ENCODE measurements at places on chromosomes 6 and 20.
A peak's percentile ranks its signal among the peaks of the same experiment; 100 is the strongest.

GRCh38 chr6:132344811-132345210, 56.5 kb downstream of the MOXD1 start:
- DNase-seq = no peak

- DNase-seq = no peak
These were observed 486 bp downstream of the FKBP1A start for GRCh38 chr20:1392443-1392692.

- DNase-seq = no peak
These were observed 246.7 kb downstream of the TFAP2C start for GRCh38 chr20:56875803-56876202.

GRCh38 chr6:116144605-116145004, 18.7 kb upstream of the COL10A1 start:
- no peak for DNase-seq

GRCh38 chr6:79536585-79536953, 661 bp downstream of the LCA5 start:
- no peak for DNase-seq

GRCh38 chr20:63344616-63345327, 16.4 kb downstream of the CHRNA4 start:
- DNase-seq = no peak

- no peak for DNase-seq
These were observed 46.2 kb upstream of the RFPL4B start for GRCh38 chr6:112300896-112301295.

GRCh38 chr20:53307964-53308597, 285.6 kb downstream of the ZNF217 start:
- DNase-seq = no peak

DNA sequence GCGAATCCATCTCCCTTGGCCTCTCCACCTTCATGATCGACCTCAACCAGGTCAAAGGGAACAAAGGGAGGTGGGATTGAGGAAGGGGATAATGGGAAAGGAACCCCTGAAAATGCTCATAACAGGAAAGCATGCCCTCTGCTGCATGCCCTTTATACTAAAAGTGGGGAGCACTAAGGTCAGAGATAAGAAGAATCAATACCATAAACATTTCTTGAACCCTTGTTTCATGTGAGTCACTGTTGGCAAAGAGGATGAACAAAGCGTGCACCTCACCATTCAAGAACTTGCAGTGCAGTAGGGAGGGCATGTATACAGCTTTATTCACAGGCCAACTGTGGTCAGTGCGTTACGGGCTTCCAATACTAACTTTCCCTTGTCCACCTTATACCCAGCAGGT, 1.7 kb upstream of the SAPCD1 start:
- no peak for DNase-seq

DNA sequence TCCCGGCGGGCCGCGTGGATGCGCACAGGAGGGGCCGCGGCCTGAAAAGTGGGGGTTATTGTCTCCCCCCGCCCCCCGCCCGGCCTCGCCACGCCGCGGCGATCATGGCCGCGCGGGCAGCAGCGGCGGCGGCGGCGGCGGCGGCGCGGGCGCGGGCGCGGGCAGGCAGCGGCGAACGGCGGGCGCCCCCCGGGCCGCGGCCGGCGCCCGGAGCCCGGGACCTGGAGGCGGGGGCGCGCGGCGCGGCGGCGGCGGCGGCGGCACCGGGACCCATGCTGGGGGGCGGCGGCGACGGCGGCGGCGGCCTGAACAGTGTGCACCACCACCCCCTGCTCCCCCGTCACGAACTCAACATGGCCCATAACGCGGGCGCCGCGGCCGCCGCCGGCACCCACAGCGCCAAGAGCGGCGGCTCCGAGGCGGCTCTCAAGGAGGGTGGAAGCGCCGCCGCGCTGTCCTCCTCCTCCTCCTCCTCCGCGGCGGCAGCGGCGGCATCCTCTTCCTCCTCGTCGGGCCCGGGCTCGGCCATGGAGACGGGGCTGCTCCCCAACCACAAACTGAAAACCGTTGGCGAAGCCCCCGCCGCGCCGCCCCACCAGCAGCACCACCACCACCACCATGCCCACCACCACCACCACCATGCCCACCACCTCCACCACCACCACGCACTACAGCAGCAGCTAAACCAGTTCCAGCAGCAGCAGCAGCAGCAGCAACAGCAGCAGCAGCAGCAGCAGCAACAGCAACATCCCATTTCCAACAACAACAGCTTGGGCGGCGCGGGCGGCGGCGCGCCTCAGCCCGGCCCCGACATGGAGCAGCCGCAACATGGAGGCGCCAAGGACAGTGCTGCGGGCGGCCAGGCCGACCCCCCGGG, 637 bp downstream of the ARID1B start:
- peak; percentile 22 for DNase-seq

DNA sequence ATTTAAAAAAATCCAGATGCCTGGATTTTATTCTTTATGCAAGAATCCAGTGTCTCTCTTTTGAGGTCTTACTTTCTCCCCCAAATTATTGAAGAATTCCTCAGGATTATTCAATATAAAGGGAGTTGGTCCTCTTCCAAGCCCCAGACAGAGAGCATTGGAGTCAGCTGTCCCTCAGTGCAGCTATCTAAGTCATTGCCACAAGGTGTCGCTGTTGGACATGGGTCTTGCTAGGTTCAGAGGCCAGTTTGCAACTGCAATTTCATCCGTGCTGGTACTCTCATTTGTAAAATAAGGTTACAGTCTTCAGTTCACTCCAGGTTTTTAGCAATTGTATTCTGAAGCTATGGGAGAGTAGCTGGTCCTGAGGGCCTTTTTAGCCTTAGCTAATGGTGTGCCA, 27.8 kb downstream of the CCN2 start:
- DNase-seq = peak; percentile 58

GRCh38 chr20:3911956-3912355, 22.8 kb downstream of the PANK2 start:
- no peak for DNase-seq

DNA sequence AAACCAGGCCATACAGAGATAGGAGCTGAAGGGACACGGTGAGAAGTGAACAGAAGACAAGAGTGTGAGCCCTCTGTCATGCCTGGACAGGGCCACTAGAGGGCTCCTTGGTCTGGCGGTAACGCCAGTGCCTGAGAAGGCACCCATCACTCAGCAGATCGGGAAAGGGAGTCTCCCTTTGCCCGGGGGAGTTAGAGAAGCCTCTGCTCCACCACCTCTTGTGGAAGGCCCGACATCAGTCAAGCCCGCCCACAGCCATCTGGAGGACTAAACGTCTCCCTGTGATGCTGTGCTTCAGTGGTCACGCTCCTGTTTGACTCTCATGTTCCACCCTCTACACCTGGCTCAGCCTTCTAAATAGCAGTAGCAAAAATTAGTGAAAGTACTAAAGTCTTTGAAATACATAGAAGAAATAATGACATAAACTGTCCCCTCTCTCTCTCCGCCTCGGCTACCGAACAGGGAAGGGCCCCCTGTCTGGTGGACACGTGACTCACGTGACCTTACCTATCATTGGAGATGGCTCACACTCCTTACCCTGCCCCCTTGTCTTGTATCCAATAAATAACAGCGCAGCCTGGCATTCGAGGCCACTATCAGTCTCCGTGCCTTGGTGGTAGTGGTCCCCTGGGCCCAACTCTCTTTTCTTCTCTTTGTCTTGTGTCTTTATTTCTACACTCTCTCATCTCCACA, 66.7 kb downstream of the RPP21 start:
- DNase-seq = peak; percentile 67

GRCh38 chr20:46814366-46815232, 80.0 kb upstream of the EYA2 start:
- DNase-seq = no peak

DNA sequence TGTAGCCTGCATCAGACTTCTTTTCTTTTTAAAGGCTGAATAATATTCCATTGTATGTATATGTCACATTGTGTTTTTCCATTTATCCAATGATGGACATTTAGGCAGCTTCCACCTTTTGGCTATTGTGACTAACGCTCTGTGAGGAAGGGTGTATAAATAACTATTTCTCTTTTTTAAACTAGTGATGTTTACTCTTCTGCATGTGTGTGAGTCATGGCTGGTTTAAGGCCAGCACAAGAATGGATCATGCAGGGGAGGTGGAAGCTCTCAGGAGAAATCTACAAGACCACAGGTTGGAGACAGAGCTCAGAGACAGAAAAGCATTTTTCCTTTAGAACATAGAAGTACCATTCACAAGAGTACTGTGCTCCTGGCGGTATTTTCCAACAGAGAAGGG, 307.2 kb downstream of the SOX4 start:
- no peak for DNase-seq

Data from Kasumi-1 (cell line).